Heart left ventricle (tissue), 16 donors: ENCODE measurements at places on chromosomes 7 and 10. TPM values are rescaled to one million over a fixed set of nuclear protein-coding genes. Genes with fewer than 3 reads are reported as not detected.
A peak's percentile ranks its signal among the peaks of the same experiment; 100 is the strongest.

DNA sequence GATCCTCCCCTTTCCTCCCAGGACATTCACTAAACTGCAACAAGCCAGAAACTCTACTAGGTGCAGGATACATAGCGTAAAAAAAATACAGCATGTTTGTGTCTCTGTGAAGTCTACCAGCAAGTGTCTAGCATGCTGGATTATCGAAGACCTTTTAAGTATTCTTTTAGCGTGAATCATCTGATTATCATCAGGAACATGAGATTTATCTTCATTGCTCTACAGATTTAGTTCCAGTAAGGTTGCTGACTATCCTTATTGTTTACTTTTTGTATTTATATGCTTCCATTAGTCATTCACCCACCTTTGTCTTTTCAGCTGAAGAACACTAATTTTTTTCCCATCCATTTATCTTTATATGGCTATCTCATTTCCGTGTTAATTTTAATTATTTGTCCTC, 62.8 kb downstream of the PDZD8 start:
- no peak for DNase-seq

DNA sequence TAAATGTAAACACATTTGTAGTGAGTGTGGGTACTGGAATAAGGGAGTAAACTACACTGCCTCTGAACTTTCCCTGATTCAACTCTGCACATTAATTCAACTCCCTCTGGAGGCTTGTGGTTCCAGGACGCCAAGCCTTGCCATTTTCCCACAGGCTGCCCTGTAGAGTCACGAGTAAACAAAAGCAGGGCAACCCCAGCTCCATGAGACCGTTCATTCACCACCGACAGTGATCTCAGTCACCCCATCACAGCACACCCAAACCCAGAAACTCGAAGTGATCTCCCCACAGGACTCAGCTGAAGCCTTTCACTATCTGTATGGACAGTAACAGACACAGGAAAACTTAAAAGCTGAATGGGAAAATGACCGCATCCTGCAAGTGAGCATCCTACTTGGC, 218.8 kb upstream of the FRMD4A start:
- no peak for DNase-seq

GRCh38 chr7:149772956-149773434, 393 bp downstream of the ZNF467 start:
- no peak for DNase-seq

- DNase-seq: no peak
These were observed 7.3 kb downstream of the ZCCHC24 start for GRCh38 chr10:79438021-79438698.

GRCh38 chr10:8365935-8366911, 311.7 kb downstream of the GATA3 start:
- DNase-seq: peak; percentile 58

DNA sequence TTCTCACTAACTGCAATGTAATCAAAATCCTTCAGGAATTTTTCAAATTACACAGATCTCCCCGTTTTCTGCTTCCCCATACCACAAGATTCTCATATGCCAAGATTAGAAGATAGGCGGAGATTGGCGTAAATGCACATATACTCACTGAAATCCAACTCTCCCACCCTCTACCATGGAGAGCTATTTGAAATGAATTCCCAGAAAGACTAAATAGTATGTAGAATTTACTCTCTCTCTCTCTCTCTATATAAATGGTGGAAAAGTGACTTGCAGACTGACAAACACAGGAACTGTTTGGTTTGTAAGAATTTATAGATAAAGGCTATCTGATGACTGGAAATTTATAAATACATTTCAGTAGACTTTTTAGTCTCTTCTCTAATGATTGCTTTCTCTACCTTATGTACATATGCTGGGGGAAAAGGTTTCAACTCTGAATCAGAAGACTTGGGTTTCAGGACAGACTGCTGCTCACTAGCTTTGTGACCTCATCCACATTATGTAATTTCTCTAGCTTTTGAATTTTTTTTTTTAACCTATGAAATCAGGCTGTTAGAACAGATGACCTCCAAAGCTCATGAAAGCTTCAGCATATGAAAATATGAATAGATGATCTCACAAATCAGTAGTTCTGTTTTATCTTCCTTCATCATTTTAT, 67.8 kb upstream of the CSTF2T start:
- no peak for DNase-seq

- DNase-seq: no peak
These were observed 10.5 kb downstream of the RHBDD2 start for GRCh38 chr7:75889223-75889825.

- no peak for DNase-seq
These were observed 158.9 kb upstream of the STEAP4 start for GRCh38 chr7:88465600-88465999.

DNA sequence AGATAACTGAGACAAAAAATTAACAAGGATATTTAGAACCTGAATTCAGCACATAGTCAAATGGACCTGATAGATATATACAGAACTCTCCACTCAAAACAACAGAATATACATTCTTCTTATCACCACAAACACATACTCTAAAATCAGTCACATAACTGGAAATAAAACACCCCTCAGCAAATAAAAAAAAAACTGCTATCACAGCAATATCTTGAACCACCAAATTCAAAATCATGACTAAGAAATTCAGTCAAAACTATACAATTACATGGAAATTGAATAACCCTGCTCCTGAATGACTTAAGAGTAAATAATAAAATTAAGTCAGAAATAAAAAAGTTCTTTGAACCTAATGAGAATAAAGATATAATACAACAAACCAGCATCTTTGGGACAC, 30.0 kb upstream of the ZNF722 start:
- no peak for DNase-seq

GRCh38 chr10:110914431-110914830, 4.5 kb downstream of the BBIP1 start:
- DNase-seq: no peak

DNA sequence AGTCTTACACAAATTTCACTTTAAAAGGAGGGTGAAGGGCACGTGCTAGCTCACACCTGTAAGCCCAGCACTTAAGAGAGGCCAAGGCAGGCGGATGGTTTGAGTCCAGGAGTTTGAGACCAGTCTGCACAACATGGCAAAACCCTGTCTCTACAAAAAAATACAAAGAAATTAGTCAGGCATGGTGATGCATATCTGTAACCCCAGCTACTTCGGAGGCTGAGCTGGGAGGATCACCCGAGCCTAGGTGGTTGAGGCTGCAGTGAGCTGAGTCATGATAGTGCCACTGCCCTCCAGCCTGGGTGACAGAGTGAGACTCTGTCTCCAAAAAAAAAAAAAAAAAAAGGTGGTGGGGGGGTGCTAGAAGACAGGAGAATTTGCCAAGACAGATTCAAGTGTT, 237.3 kb upstream of the KLF14 start:
- DNase-seq: no peak

- no peak for DNase-seq
These were observed 868 bp downstream of the EMX2 start for GRCh38 chr10:117543225-117544003.

DNA sequence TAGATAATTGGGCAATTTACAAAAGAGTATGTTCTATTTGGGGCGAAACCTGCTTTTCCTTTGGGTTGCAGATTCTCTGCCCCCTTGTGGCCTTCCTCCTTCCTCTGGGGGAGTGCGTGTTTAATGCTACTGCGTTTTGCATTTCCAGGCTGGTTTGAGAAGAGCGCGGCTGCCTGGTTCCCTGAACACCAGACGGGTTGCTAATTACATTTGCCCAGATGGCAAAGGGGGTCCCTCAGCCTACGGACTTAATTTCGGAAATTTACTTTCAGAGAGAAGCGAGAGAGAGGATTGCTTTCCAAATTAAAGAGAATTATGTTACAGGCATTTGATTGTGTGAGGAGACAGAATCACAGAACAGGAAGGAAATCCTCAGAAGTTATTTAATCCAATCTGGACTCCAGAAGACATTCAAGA, 91.9 kb upstream of the JAZF1 start:
- DNase-seq: peak; percentile 44

DNA sequence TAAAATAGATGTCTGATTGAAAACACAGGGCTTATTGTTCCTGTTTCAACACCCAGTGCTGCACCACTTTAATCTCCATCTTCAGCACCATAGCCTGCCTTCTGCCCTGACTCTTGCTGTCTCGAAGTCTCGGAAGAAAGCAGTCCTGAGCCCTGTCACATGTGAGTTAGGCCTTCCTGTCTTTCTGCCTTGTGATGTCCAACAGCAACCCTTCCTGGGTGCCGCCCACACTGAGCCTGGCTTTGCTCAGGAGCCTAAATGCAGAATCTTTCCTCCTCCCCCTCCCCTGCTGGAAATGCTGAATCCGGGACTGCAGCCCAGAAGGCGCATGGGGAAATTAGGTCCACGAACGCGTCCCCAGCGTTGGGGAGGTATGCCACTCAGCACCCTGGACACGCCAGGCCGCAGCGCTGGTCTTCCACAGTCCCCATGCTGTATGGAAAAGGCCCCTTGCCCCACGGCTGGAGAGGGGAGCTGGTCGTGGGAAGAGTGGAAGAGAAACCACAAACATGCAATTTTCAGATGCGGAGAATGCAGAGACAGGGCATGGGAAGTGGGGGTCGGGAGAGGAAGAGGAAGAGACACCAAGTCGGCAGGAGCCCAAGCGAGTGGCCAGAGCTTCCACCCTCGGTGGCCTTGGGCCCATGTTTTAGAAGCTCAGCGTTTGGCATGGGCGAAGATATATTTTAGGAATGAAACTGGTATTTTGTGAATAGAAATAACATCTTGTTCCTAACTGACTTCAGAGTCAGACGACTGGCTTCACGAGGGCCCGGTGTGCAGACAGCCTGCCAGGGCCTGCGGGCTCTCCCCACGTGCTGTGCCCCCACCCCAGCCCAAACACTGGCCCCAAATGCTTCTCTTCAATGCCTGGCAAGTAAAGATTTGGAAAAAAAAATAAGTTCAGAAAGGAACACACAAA, 656.1 kb upstream of the FOXK1 start:
- DNase-seq: no peak

- no peak for DNase-seq
These were observed 7.6 kb downstream of the IQCE start for GRCh38 chr7:2566348-2566889.

GRCh38 chr7:138665249-138665648, 35.9 kb downstream of the SVOPL start:
- no peak for DNase-seq

DNA sequence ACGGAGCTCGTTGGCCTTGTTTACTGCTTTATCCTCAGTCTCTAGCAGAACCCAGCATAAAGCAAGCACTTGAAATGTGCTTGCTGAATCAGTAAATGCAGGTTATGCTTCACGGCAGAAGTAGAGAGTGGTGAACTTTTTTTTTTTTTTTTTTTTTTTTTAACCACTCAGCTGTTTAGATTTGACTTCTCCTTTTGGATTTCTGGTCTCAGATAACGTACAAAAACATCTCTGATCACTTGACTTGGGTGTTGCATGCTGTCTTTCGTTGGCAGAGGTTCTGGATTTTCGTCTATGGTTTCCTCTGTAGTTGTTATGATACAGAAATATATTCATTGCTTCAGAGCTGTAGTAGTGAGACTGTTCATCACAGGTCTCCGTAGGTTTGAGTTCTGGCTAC, 242.5 kb upstream of the HABP2 start:
- DNase-seq: no peak

DNA sequence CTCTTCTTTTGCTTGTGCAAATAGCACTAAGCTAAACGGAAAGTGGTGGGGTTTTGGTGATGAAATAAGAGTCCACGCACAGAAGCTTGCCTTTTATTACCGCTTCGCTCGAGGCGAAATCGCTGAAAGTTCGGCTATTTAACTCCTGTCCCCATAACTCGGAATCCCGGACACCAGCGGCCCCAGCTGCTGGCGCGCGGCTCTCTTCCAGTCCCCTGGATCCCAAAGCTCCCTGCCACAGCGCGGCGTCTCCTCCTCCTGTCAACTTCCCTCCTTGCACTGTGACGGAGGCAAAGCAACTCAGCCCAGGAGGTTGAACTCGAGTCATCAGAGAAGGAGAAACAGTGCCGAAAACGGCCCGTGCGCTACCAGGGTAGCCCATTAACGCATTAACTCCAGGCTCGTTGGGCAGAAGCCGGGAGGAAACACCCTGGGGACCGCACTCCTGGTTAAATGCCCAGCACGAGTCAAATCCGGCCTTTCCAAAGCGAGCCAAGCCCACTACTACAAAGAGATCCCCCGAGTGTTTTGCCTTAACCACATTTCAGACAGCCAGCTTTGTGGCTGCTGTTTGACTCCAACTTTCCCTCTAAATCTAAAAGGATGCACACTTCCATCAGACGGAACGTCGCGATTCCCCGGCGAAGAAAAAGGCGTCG, 1.3 kb downstream of the SEMA3D start:
- DNase-seq: peak; percentile 36

DNA sequence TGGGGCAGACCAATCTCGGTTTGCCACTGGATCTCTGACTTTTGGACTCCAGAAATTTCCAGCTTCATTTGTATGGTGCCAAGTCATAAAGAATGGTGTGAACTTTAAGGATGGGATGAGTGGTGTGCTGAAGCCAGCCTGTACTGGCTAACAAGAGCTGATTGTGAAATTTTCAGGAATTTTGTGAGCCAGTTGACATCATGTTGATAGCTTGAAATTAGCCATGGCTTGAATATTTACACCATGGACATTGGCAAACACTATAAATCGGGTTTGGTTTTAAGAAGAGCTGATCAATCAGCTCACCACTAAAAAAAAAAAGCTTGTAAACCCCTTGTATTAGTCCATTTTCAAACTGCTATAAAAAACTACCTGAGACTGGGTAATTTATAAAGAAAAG, 14.1 kb upstream of the MYH16 start:
- DNase-seq: no peak

DNA sequence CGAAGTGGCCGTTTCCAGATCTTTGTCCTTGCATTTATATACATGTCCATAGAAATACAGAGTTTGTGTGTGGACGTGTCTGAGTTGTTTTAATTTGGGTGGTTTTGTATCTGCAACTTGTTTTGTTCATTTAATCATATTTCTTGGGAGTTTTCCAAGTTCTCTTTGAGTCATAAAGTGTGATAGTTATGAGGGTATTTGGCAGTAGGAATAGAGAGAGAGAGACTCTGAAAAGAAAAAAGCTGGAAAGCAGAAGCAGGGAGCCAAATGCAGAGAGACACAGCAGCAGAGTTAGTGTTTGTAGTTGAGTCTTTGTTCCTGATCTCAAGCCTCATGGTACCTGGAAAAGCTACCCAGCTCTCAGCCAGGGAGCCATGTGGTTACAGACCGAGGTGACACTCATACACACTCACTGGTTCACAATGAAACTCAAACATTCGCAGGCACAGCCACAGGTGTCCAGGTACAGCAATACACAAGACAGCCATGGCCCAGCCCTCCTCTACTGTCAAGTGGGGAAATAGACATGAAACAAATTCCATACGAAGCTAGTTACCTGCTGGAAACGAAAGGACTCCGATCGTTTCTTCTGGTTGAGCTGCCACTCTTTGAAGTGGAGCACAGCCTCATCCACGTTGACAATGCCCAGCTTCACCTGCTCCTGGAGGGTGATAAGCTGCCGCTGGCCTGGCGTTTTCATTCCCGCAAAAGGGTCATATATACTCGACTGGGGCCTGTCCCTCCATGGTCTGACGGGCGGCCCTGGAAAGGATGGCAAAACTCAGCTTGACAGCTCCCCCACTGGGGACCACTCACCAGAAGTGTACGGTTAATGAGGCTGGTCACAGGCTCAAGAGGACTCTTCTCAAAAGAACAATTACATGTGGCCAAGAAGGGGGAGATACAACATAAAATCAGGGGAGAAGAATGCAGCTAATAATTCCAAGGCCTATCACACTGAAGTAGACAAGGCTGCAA, 33.3 kb upstream of the TM9SF3 start:
- no peak for DNase-seq

Gene OPALIN
- polyA plus RNA-seq: not detected

Gene NEUROG3
- polyA plus RNA-seq: not detected

Gene PLCE1
- polyA plus RNA-seq: 2.3 TPM

Gene ARHGEF35
- 0.47 TPM for polyA plus RNA-seq

Gene IFIT5
- polyA plus RNA-seq: 5.4 TPM

Gene AASS
- polyA plus RNA-seq: 90.1 TPM

Gene TRUB1
- polyA plus RNA-seq: 4.9 TPM

Gene KEL
- 0.17 TPM for polyA plus RNA-seq

Gene IQCE
- polyA plus RNA-seq: 10.8 TPM

Gene MICALL2
- 10.9 TPM for polyA plus RNA-seq
